ENCODE measurements at places on chromosomes 16 and 17.

- no peak for DNase-seq
These were observed 1.2 kb upstream of the EPX start for GRCh38 chr17:58191241-58191896.

- no peak for DNase-seq
These were observed 4.7 kb downstream of the KRT37 start for GRCh38 chr17:41419716-41420115.

GRCh38 chr17:42018988-42019387 lies 902 bp upstream of the NKIRAS2 start:
- no peak for DNase-seq

GRCh38 chr17:57551321-57552079 lies 193.6 kb downstream of the CCDC182 start:
- no peak for DNase-seq
